ENCODE measurements at places on chromosomes 11 and 22. TPM values are rescaled to one million over a fixed set of nuclear protein-coding genes. Genes with fewer than 3 reads are reported as not detected.

GRCh38 chr11:94758666-94759065 lies 9.5 kb upstream of the AMOTL1 start:
- H3K27me3 ChIP-seq: no peaks in the 10 kb centered on the region
- no peak overlapping the region for H3K4me3 ChIP-seq
- H3K27ac ChIP-seq: no peak overlapping the region
- no peaks in the 10 kb centered on the region for H3K4me1 ChIP-seq

DNA sequence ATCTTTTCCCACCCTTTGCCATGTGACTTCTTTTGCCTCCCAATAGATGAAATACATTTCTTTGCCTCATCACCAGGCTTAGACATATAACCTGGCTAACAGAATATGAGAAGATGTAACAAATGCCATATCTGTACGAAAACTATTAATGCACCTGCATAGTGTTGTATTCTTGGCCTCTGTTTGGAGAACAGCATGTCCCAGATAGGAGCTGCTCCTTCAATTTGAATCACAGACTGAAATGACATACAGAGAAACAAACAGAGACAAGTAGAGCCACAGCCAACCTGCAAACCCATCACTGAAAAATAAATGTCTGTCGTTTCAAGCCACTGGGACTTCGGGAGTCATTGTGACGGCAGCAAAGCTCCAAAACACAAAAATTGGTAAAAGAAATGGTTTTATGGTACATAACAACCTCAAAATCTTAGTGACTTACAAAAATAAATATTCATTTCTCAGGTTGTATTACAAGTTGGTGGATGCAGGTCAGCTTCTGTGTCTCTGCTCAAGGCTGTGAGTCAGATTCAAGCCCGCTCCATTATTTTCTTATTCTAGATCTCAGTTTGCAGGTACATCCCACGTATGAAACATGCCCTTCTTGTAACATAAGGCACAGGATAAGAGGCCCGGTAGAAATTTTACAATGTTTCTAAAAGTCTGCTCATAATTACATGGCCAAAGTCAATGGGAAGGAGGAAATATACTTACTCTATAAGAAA lies 171.3 kb upstream of the SOX6 start:
- H3K4me1 ChIP-seq: no peaks in the 10 kb centered on the region
- H3K27me3 ChIP-seq: no peaks in the 10 kb centered on the region
- no peak for DNase-seq
- H3K27ac ChIP-seq: no peak overlapping the region
- H3K4me3 ChIP-seq: no peak overlapping the region

- H3K36me3 ChIP-seq: no peaks in the 10 kb centered on the region
- no peaks in the 10 kb centered on the region for H3K27me3 ChIP-seq
- DNase-seq: no peak
- H3K4me3 ChIP-seq: no peak overlapping the region
- peaks cover 25% of the 10 kb centered on the region for H3K4me1 ChIP-seq
Measured at GRCh38 chr11:1052133-1053011, 15.9 kb upstream of the MUC6 start.

- no peak for DNase-seq
- no peak overlapping the region for H3K27ac ChIP-seq
- H3K4me3 ChIP-seq: no peak overlapping the region
- H3K4me1 ChIP-seq: no peaks in the 10 kb centered on the region
Measured at GRCh38 chr11:44366741-44367140, 56.8 kb upstream of the ALX4 start.

- H3K27me3 ChIP-seq: peaks cover 17% of the 10 kb centered on the region
- no peak overlapping the region for H3K27ac ChIP-seq
Measured at GRCh38 chr11:67416416-67417335, 1.2 kb downstream of the CARNS1 start.

- peaks cover 18% of the 10 kb centered on the region for H3K36me3 ChIP-seq
- H3K4me1 ChIP-seq: peaks cover 2% of the 10 kb centered on the region
- H3K27me3 ChIP-seq: no peaks in the 10 kb centered on the region
- H3K27ac ChIP-seq: no peak overlapping the region
- no peak for DNase-seq
Measured at GRCh38 chr11:118000850-118001228, 14.6 kb downstream of the IL10RA start.

- H3K27me3 ChIP-seq: no peaks in the 10 kb centered on the region
- H3K4me3 ChIP-seq: no peak overlapping the region
- peaks cover 28% of the 10 kb centered on the region for H3K36me3 ChIP-seq
- no peak for DNase-seq
Measured at GRCh38 chr11:68804786-68805185, 36.9 kb downstream of the CPT1A start.

DNA sequence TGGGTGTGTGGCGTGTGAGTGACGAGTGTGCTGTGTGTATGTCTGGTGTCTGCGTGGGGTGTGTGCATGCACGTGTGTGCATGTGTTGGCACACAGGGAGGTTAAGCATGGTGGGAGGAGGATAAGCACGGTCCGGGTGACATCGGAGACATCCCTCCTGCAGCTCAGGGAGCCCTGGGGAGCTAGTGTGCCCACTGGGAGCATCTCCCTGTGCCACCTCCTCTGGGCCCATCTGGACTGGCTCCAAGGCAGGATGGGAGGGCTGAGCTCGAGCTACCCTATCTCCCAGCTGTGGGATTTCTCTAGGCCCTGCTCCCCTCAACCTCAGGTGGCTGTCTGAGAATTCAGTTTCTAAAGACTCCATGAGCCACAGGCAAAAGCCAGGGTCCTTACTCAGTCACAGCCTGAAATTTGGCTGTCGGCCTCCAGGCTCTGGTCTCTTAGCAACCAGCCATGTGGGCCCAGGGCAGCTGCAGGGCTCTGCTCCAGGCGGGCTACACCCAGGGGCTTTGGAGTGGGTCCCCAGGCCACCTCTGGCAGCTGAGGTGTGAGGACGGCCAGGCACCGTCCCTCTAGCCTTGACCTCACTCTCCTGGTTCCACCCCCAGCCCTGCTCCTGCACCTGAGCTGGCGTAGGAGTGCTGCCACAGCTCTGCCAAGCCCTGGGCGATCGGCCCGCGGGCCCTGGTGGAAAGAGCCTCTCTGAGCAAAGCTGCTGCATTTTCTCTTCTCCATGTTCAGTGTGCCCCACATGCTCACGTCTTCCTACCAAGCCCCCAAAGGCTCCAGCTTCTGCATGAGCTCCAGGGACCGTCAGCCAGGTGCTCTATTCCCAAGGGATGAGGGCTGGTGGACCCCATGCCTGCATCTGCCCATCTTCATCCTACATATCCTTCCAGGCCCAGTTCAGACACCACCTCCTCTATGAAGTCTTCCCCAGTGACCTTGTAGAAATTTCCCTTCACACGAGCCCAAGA lies 39.7 kb downstream of the RTL6 start:
- H3K4me3 ChIP-seq: no peak overlapping the region
- H3K4me1 ChIP-seq: peaks cover 25% of the 10 kb centered on the region
- no peak overlapping the region for H3K27ac ChIP-seq
- peak; percentile 10 for DNase-seq
- no peaks in the 10 kb centered on the region for H3K36me3 ChIP-seq

DNA sequence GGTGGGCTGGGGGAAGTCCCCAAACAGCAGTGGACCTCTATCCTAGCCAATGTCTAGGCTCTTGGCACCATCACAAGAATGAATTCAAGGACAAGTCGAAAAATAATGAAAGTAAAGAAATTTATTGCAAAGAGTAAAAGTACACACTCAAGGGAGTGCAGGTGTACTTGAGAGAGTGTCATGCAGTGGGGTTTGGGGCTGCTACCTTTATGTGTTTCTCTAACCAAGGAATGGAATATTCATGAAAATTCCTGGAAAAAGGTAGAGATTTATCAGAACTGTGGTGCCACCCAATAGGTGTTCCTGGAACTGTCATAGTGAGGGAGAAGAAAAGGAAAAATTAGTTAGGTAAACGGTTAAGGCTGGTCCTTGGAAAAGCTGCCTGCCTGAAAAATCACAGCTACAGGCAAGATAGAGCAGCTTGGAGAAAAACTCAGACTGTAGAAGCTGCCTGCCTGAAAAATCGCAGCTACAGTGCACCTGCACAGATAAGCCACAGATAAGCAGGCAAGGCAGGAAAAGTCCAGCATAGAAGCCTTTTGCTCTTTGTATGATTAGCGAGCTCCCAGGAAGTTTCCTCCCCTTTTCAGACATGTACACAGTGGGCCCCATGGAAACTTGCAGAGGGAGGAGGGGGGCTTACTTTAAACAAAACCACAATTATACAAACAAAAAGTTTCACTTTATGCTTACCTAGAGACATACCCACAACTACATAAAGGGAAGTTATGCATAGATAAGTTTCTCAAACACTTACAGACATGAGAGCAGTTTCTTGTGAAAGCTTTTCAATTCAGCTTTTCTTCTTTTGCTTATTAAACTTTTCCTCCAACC lies 71.4 kb upstream of the B3GNT6 start:
- no peak overlapping the region for H3K27ac ChIP-seq
- H3K4me3 ChIP-seq: no peak overlapping the region
- no peak for DNase-seq
- H3K4me1 ChIP-seq: no peaks in the 10 kb centered on the region

GRCh38 chr11:126307706-126308105 lies 3.8 kb downstream of the DCPS start:
- H3K4me3 ChIP-seq: no peak overlapping the region
- H3K27ac ChIP-seq: peak overlapping the region; percentile 35
- peaks cover 5% of the 10 kb centered on the region for H3K36me3 ChIP-seq
- no peak for DNase-seq
- H3K27me3 ChIP-seq: no peaks in the 10 kb centered on the region

GRCh38 chr11:8917157-8917825 lies 6.3 kb downstream of the AKIP1 start:
- peaks cover 38% of the 10 kb centered on the region for H3K36me3 ChIP-seq
- H3K4me3 ChIP-seq: no peak overlapping the region
- peak overlapping the region; percentile 57 for H3K27ac ChIP-seq
- H3K27me3 ChIP-seq: no peaks in the 10 kb centered on the region
- peaks cover 14% of the 10 kb centered on the region for H3K4me1 ChIP-seq

GRCh38 chr11:16380941-16381568 lies 24.7 kb upstream of the SOX6 start:
- no peak for DNase-seq
- no peaks in the 10 kb centered on the region for H3K36me3 ChIP-seq
- H3K4me3 ChIP-seq: no peak overlapping the region

DNA sequence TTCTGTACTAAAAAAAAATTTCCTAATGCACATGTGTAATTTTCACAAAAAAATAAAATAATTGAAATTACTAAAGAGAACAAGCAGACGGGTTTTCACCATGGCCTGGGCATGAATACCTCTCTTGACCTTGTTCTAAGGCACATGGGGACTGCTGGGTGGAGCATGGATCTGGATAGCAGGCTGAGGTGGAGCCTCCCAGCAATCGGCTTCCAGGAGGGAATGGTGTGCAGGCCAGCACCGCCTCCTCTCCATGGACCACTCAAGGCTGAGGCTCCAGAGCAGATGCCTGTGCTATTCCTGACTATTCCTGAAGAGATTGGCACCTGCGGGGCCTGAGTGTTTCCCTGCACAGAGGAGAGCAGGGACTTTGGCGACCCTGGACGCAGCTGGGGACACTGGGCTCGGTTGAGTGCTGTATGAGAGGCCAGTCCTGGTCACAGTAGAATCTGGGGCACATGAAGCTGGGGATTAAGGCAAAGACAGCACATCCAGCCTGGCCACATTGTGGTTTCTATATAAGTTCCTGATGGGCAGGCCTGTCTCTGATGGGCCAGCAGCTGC lies 963.6 kb downstream of the BRD1 start:
- no peaks in the 10 kb centered on the region for H3K27me3 ChIP-seq
- no peaks in the 10 kb centered on the region for H3K36me3 ChIP-seq
- H3K4me3 ChIP-seq: no peak overlapping the region
- no peak overlapping the region for H3K27ac ChIP-seq

- no peaks in the 10 kb centered on the region for H3K4me1 ChIP-seq
- H3K36me3 ChIP-seq: peaks cover 10% of the 10 kb centered on the region
- no peak for DNase-seq
- H3K27me3 ChIP-seq: no peaks in the 10 kb centered on the region
- H3K27ac ChIP-seq: no peak overlapping the region
Measured at GRCh38 chr11:83265331-83265730, 20.8 kb downstream of the CCDC90B start.

DNA sequence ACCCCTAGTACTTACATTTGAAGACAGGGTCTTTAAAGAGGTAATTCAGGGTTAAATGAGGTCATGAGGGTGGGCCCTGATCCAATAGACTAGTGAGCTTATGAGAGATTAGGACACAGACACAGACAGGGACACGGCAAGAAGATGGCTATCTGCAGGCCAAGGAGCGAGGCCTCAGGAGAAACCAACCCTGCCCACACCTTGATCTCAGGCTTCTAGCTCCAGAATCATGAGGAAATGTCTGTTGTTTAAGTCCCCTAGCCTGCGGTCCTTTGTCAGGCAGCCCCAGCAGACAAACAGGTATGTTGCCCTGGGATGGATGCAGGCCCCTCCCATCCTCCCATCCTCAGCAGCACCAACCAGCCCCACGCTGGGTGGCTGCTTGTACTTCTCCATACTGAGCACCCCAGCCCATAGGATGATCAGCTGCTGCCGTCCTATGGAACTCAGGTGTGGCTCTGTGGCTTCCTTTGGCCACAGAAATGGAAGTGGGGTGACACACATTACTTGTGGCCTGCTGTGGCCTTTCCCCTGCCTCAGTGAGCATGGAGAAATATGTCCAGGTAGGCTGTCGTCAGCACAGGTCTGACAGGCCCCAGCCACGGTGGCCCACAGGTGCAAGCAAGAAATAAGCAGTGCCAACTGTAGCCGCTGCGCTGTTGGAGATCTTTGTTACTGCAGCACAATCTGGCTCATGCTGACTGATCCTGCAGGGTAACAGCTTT lies 7.9 kb downstream of the GNB1L start:
- H3K4me3 ChIP-seq: no peak overlapping the region
- H3K4me1 ChIP-seq: peaks cover 31% of the 10 kb centered on the region
- DNase-seq: no peak
- no peaks in the 10 kb centered on the region for H3K27me3 ChIP-seq
- peaks cover 63% of the 10 kb centered on the region for H3K36me3 ChIP-seq
- H3K27ac ChIP-seq: no peak overlapping the region

- H3K27me3 ChIP-seq: no peaks in the 10 kb centered on the region
- no peak overlapping the region for H3K4me3 ChIP-seq
Measured at GRCh38 chr11:134856056-134856971, 444.3 kb upstream of the B3GAT1 start.

DNA sequence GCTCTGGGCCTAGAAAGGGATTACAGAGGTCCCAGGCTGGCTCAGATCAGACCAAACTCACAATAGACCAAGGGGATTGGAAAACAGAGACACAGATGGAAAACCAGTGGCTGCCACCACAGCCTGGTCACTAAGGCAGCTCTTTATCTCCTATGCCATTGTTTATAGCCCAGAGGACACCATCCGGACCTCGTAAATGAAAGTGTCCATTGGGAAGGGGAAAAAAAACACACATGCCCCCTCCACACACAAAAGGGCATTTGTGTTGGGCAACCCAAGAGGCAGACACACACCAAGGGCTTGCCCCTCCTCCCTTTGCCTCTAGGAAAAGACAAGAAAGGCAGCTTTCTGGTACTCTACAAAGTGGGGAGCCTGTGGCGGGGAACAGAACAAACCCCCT lies 85.9 kb downstream of the GAB2 start:
- peak; percentile 58 for DNase-seq
- no peaks in the 10 kb centered on the region for H3K36me3 ChIP-seq
- H3K27ac ChIP-seq: peak overlapping the region; percentile 53
- H3K4me3 ChIP-seq: no peak overlapping the region

The POTEH gene
- total RNA-seq: not detected

The EFCAB6 gene
- 9.1 TPM for total RNA-seq

The FGF19 gene
- not detected for total RNA-seq

The SMC1B gene
- not detected for total RNA-seq

The APOBEC3G gene
- total RNA-seq: 9.5 TPM

The MS4A7 gene
- total RNA-seq: 11.0 TPM

The ZNF215 gene
- total RNA-seq: 2.5 TPM

The FLRT1 gene
- 7.0 TPM for total RNA-seq

Measured in spinal cord (tissue), 10 donors.